ENCODE measurements at places on chromosomes 1 and 21. TPM values are rescaled to one million over a fixed set of nuclear protein-coding genes. Genes with fewer than 3 reads are reported as not detected.

The FMO4 gene
- total RNA-seq: 0.50 TPM

The DNAI4 gene
- 0.44 TPM for total RNA-seq

The CIART gene
- 0.80 TPM for total RNA-seq

The FRRS1 gene
- 1.8 TPM for total RNA-seq

The DBT gene
- 4.1 TPM for total RNA-seq

The USP33 gene
- total RNA-seq: 18.3 TPM

The BCAR3 gene
- total RNA-seq: 64.7 TPM

The SPRR2F gene
- not detected for total RNA-seq

The PADI1 gene
- 1.5 TPM for total RNA-seq

The MTHFR gene
- 5.2 TPM for total RNA-seq

The HJV gene
- total RNA-seq: not detected

The TNFRSF9 gene
- 3.0 TPM for total RNA-seq

The MTMR11 gene
- 7.7 TPM for total RNA-seq

The KIAA0040 gene
- 0.67 TPM for total RNA-seq

All from A549 treated with CORT108297 at 1 μM for 4 hours (cell line).